NCI-H146 (cell line): ENCODE measurements at places on chromosomes 3 and 15.
A peak's percentile ranks its signal among the peaks of the same experiment; 100 is the strongest.

DNA sequence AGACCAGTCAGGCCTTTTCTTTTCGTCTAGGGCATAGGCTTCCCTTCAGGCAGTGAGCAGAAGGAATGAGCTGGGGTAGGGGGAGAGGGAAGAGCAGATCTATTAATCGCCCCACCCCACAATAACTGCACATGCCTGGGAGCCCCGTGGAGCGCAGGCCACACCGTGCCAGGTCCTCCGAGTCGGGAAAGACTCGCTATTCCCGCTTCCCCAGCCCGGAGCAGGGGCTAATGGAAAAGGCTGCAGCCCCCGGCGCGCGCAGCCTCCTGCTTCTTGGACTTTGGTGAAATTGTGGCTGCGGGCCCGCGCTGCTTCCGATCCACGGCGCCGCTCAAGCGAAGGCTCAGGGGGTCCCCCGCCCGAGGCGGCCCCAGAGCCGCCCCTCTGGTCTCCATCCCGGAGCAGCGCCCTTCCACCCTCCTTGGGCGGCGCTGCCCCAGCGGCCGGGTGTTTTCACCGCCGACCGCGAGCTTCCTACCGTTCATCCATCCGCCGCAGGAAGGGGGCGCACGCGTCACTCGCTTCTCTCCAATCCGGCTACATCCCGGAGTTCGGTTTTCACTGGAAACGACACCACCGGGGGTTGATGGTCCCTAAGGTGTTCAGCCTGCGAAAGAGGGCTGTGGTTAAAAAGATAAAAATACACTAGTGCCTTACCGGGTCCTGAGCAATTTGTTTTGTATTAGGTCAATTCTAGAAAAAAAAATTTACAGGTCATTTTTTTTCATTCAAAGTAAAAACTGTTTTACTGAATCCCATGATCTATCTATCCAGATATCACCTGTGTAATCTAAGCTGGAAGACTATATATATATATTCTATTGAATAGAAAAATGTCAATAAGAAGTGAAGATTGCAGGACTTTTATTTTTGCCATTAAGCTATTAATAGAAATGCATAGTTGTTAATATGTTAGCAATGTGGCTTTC, 4.4 kb upstream of the SYNM start:
- peak; percentile 79 for DNase-seq

DNA sequence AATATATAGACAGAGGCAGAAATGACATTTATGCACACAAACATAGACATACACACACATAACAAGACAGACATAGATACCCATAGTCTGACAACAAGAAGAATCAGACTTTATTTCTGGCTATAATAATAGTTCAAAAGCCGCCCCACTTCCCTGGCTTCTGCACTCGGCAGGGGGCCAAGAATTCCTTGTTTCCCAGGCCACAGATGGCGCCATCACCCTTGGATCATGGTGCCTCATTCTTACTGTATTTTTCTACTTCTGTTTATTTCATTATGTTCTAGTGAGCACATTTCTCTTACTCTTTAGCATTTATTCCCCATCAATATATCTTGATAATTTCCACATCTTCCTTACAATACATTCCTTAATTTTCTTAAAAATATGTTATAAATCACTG, 387.5 kb downstream of the NLGN1 start:
- DNase-seq, result peak; percentile 72

- peak; percentile 60 for DNase-seq
Observed at GRCh38 chr15:70344666-70345065, 246.9 kb upstream of the TLE3 start.

GRCh38 chr15:39327005-39327730, 253.7 kb upstream of the THBS1 start:
- no peak for DNase-seq

GRCh38 chr3:104992676-104993075, 374.0 kb upstream of the ALCAM start:
- DNase-seq, result no peak

DNA sequence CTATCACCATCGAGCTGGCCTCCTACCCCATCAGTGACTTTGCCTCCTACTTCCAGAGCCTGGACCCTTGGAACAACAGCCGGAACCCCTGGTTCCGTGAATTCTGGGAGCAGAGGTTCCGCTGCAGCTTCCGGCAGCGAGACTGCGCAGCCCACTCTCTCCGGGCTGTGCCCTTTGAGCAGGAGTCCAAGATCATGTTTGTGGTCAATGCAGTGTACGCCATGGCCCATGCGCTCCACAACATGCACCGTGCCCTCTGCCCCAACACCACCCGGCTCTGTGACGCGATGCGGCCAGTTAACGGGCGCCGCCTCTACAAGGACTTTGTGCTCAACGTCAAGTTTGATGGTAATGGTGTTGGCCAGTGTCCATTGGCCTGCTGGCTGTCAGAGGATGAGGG, 6.1 kb downstream of the GRM2 start:
- no peak for DNase-seq

- DNase-seq, result peak; percentile 71
Observed at GRCh38 chr15:65824031-65824743, 32.1 kb upstream of the DENND4A start.

GRCh38 chr15:84816694-84817465, at the start of gene ALPK3:
ALPK3 (plus strand) TSS chr15:84817356; CDS start chr15:84817453, 97 bp downstream.
- DNase-seq, result no peak

DNA sequence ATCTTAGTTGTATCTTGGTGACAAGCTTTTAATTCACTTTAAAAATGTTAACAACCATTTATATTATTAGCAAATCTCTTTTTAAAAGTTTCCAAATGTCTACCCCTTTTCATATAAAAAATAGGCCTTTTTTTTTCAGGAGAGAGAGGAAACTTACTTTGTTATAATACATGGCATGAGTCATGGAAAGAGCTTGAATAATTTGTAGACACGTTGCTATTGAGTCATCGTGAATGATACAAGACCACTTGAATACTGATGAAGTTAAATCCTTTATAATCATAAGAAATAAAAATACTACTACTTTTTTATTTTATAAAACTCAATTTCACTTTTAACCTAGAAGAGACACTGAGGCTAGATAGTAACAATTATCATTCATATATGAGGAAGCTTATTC, 70.3 kb upstream of the BBX start:
- DNase-seq, result no peak

GRCh38 chr15:57544848-57545480, 46.7 kb upstream of the MYZAP start:
- DNase-seq, result no peak

GRCh38 chr15:63839722-63840121, 6.0 kb upstream of the HERC1 start:
- no peak for DNase-seq

DNA sequence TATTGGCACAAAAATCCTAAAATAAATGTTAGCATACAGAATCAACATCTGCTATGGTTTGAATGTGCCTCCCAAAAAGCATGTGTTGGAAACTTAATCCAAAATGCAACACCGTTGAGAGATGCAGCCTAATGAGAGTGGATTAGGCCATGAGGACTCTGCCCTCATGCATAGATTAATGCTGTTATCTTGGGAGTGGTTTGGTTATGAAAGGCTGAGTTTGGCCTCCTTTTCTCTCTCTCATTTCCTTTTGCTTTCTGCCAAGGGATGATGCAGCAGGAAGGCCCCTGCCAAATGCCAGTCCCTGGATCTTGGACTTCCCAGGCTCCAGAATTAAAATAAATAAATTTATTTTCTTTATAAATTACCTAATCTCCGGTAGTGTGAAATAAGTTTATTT, 49.4 kb downstream of the SYNM start:
- DNase-seq, result no peak

DNA sequence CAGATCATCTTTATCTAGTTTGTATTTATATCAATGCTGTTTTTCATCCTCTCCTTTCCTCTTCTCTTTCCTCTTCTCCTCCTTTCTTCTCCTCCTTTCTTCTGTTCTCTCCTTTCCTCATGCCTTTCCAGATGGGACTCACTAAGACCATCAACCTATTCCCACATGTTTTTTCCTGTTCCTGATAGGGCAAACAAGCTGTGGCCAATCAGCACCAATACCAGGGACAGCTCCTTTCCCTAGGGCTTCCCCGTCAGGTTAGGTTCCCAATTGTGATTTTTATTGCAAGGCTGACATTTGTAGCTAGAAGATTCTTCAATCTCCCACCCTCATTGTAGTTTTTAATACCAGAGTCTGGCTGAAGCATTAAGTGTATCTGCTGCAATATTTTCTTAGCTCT, 76.3 kb upstream of the COL8A1 start:
- no peak for DNase-seq

DNA sequence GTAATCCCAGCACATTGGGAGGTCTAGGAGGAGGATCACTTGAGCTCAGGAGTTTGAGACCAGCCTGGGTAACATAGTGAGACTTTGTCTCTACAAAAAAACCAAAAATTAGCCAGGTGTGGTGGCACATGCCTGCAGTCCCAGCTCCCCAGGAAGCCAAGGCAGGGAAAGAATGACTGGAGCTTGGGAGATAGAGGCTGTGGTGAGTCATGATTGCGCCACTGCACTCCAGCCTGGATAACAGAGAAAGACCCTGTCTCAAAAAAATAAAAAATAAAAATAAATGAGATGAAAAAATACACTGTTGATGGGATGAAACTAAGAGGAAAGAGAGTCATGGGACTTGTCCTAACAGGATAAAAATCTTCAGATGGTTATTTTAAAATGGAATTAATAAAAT, 137.6 kb downstream of the IMPG2 start:
- DNase-seq, result no peak

DNA sequence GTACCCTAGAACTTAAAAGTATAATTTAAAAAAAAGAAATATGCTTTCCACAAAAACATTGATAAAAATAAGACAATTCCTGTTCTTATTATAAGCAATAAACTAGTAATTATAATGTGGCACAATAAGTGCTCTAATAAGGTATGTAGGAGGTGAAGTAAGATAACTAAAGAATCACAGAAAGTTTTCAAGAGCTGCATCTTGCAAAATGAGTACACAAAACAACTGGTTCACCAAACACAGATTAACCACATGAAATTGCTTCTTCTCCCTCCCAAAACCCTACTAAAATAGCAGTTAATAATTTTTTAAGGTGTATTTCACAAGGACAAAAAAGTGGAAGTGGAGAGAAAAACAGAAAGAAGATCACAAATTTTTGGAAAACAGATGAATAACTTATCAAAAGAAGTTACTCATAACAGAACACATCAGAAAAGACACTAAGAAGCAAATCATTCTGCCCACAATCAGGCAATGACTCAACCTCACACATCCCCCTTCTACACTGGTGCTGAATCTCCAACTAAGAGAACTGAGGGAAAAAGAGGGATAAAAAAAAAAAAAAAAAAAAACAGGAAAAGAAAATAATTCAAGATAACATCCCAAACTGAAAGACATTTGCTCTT, 64.2 kb downstream of the TBC1D5 start:
- no peak for DNase-seq

DNA sequence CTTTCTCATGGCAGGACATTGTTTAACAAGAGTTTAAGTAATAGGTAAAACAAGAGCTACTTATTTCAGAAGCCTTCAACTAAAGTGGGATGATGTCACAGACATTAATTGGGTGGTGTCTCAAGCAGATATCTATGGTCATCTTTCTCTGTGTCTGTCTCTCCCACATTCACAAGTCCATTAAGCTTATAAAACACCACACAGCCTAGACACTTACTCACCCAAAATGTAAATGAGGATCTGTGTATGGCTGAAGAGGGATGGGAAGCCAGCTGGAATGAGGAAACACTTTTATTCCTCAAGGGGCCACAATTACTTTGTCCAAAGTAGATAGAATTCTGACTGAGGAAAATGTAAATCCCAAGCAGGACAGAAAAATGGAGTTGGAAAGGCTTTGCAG, 183.8 kb downstream of the THRB start:
- no peak for DNase-seq

GRCh38 chr3:149152420-149152819, 23.0 kb downstream of the HPS3 start:
- DNase-seq, result no peak

- no peak for DNase-seq
Observed at GRCh38 chr3:155676252-155676981, 68.5 kb downstream of the PLCH1 start.

GRCh38 chr15:40891810-40892446, 2.3 kb upstream of the VPS18 start:
- peak; percentile 64 for DNase-seq

DNA sequence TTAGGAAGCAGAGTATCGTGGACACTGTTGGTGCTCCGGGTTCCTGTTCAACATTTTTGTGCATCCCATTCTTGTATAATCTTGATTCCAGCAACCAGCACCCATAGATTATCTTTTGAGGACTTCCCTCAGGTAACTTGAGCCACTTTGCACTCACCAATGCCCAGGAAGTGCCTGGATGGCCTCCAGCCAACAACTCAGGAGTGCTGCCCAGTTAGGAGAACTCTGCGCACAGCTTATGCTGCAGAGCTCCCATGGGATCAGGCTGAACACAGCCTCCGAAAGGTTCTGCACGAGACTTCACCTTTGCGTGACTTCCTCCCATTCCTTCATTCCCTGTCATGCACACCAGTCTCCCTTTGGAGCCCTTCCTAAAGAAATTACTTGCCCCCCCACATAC, 64.3 kb upstream of the LRRN1 start:
- no peak for DNase-seq

GRCh38 chr3:136196064-136196400, at the start of gene MSL2:
MSL2 (minus strand) TSS chr3:136196335; CDS start chr3:136195113, 1,222 bp downstream.
- DNase-seq, result no peak

DNA sequence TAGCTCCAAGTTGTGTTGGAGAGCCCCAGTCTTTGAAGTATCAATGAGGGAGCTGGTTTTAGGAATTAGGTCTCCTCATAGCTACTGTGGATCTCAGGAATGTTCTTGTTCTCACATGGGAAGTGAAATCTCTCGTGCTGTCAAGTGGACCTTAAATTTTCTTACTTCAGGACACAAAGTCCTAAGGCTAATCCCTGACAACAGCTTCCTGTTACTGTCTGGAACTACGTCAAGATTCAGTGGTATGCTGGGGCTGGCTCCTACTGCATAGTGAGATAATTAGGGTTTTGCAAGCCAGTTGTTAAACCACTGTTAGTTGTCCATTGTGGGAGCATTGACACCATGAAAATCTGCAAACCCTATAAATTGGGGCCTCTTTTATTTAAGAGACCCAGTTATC, 22.8 kb downstream of the MESP1 start:
- DNase-seq, result no peak
